ENCODE measurements at places on chromosomes 12 and 14. TPM values are rescaled to one million over a fixed set of nuclear protein-coding genes. Genes with fewer than 3 reads are reported as not detected.

Gene RARG
- total RNA-seq: 46.6 TPM

Gene KRT79
- not detected for total RNA-seq

Gene TEX52
- not detected for total RNA-seq

- DNase-seq: no peak
Measured at GRCh38 chr12:46184798-46185595, 83.8 kb downstream of the SLC38A1 start.

GRCh38 chr12:42790761-42791151, 201.2 kb upstream of the PRICKLE1 start:
- DNase-seq: no peak

- no peak for DNase-seq
Measured at GRCh38 chr14:79764323-79764722, 447.0 kb downstream of the DIO2 start.

GRCh38 chr14:36684946-36685345, 23.3 kb downstream of the PAX9 start:
- no peak for DNase-seq

DNA sequence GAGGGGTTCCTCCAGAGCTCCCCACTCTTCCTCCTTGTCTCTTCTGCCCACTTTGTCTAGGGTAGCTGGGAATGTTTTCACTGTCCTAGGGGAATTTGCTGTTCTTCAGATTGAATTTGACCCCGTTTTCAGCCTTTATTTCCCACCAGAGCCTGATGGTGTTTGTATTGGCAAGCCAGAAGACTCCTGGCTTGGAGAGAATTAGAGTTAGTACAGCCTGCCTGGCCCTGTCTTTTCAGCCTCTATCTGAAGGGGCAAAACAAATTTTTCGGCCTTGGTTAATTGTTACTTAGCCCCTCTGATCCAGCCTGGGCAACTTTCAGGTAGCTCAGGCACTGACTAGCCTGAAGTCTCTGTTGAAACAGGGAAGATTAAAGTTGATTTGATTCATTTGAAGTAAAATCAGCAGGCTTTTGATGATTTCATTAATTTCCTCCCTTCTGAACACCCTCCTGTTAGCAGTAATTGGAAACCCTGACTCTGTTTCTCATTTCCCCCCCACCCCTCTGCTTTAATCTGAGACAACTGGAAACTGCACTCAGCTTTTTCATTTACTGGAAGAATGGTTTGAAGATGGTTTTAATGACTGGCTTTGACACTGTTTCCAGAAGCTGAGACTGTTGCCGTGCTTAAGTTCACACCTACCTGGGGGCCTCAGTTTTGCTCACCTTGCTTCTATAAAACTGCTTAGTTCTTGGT, 63.3 kb downstream of the SUSD6 start:
- peak; percentile 56 for DNase-seq

DNA sequence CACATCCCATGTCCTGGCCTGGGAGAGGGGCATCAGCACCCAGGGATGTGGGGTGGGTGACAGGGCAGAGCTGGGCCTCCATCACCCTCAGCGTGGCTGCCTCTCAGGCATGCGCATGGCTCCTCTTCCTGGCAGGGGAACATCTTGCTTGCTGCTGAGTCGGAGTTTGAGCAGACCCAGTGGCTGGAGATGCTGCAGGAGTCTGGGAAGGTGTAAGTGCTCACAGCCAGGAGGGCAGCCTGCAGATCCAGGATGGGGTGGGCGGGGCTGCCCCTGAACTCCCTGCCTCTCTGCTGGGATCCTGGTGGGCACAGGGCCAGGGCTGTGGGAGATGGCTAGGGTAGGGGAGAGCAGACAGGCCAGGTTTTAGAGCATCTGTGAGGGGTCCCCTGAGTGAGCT, 16.2 kb downstream of the PLEKHD1 start:
- no peak for DNase-seq

DNA sequence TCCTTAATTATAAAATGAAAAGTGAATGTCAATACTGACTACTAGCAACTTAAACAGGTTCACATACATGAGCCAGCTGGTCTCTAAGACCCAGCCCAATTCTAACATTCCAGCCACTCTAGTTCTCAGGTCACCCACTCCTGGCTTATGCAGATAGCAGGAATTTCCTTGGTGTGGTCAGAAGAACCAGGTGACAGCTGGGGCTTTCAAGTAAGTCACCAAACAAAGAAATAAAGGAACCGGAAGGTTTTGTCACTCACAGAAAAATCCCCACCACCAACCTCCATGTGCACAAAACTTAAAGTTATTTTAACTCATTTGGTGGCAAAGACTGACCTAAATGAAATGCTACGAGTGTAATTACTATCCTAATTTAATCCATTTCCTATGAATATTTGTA, 129.6 kb upstream of the CDKN3 start:
- DNase-seq: no peak

- no peak for DNase-seq
Measured at GRCh38 chr12:30519535-30519934, 176.1 kb downstream of the IPO8 start.

DNA sequence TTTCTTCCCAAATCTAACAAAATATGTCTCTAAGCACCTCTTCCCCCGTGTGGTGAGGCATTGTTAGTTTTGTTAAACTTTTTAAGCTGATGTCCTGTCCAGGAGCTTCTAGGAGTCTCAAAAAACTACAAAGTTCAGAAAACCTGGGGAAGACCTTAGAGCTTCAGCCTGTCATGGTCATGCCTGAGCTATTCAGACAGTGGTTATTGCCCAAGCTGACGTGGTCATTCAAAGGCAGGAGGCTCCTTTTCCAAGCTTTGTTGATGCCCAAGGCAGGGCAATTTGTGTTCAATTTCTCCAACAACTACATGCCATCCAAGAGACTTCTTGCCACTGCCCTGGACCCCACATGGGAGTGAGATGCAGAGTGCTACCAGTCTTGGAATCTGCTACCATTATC, 5.8 kb upstream of the LYZ start:
- DNase-seq: peak; percentile 62

DNA sequence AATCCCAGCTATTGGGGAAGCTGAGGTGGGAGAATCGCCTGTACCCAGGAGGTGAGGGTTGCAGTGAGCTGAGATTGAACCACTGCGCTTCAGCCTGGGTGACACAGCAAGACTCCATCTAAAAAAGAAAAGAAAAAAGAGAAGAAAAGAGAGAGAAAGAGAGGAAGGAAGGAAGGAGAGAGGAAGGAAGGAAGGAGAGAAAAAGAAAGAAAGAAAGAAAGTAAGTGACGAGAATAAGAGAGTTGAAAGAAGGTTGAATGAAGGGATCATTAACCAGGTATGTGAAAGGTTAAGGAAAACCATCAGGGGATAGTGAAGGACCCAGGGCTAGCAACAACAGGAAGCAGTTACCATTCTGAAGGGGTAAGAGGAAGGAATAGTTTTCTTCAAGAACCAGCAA, 4.2 kb upstream of the DTD2 start:
- DNase-seq: no peak

GRCh38 chr14:105163040-105163742, 5.4 kb downstream of the JAG2 start:
- no peak for DNase-seq
